ENCODE measurements at places on chromosomes 4 and X.

GRCh38 chr4:99088023-99088449 is 552 bp downstream of the ADH5 start:
- DNase-seq, result no peak

- DNase-seq, result no peak
These were observed 188.2 kb downstream of the GABRB1 start for GRCh38 chr4:47219586-47219985.

- no peak for DNase-seq
These were observed 86.7 kb upstream of the TRIM2 start for GRCh38 chr4:153117554-153117953.

DNA sequence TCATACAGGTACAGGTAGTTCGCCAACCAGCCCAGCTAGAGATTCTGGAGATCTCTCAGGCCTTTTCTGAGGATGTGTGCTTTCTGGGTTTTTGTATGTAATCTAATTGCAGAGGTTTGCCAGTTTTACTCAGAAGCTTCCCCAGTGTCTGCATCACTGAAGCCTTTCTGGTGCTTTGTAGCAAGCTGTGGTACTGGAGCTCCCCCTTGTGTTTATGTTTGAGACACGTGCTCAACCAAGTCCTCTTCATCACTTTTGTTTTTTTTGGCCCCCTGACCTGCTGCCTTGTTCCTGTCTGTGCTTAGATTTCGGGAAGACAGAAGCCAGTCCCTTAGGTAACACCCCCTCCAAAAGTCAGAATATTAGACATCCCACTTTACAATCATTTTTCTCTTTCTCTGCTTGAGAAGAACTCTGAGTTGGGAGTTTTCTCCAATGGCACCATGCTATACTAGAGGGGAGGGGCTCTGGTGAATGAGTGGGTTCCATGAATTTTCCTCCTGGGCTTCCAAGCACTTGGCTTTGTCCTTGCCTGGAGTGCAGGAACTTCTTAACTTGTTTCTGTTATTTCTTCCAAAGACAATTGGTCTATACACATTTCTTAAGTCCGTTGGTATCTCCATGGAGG is 128.4 kb upstream of the TBC1D9 start:
- DNase-seq, result no peak

DNA sequence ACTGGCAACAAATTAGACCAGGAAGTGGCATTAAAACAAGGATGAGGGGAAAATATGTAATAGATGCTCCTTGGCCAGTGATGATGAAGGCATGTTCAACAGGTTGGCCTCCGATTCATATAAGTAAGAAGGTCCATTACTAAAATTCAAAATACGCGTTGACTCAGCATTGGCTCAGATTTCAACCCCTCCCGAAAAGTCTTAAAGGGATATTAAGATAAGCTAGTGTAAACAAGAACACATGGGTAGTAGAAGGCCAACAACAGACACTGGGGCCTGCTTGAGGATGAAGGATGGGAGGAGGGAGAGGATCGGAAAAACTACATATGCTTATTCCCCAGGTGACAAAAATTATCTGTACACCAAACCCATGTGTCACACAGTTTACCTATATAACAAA is 19.1 kb upstream of the LAP3 start:
- no peak for DNase-seq

GRCh38 chr4:8908206-8908893 is 36.7 kb upstream of the HMX1 start:
- DNase-seq, result no peak

DNA sequence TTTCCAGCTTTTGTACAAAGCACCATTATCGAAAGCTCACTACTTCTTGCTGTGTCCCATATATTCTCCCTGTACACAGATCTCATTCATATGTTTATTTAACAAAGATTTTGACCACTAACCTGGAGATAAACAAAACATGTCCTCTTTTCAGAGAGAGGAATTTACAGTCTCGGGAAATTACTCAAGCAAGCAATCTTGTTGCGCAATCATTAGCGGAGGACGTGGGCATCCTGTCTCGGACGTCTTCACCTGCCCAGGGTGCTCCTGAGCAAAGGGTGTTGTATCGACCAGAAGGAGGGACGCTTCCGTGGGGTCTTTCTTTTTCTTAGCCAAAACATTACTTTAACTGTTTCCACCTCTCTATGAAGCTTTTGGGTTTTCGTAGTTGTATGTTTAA is 66.5 kb upstream of the CLCN4 start:
- DNase-seq, result no peak

DNA sequence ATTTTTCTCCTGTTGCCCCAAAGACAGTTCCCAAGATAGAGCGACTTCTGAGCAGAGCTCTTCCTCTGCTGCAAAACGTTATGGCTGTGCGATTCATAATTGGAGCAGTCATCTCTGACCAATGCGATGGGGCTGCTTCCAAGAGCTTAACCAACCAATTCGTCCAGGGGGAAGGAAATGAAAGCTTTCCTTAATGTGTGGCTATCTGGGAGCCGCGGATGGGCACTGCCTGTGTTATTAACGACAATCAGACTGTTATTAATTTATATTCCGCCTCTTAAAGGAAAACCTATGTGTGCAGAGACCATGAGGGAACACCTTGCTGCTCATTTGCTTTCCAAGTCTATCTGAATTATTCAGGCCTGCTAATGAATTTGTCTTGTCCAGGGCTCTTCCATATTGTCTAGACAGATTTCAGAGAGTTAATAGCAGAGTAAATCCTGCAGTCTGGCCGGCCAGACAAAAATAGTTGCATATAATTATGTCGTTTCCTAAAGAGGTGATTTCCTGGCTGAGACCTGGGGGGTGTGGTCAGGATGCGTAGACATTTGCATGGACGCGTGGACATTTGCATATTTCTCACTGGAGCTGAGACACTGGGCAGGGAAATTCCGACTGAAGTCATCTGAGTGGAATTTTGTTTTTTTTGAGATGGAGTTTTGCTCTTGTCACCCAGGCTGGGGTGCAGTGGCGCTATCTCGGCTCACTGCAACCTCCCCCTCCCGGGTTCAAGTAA is 135.4 kb downstream of the HMX1 start:
- no peak for DNase-seq

DNA sequence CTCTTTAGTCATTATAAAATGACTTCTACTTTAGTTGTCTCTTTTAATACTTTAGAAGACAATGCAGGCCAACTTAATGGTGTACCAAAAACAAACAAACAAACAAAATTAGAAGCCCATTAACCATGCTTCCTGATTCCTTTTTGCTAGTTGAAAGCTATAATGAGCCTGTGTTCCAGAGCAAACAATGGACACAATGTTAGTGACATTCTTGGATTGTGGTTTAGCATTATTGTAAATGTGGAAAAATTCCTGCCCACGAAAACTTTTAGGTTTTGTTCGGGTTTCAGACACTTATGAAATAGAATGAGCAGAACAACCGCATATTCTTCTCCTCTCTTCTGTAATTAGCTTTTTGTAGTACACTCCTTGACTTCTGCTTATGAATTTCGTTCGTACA is 1682.7 kb upstream of the PCDH7 start:
- no peak for DNase-seq

- DNase-seq, result no peak
These were observed 13.9 kb downstream of the SLC2A9 start for GRCh38 chr4:10007436-10007740.

GRCh38 chr4:6568148-6568547 is 6.8 kb upstream of the MAN2B2 start:
- no peak for DNase-seq

GRCh38 chr4:164060456-164060855 is 566.0 kb downstream of the TMA16 start:
- no peak for DNase-seq

GRCh38 chrX:56232221-56233082 is at the start of gene KLF8:
Gene KLF8, plus strand, starts transcription at chrX:56232356. Its CDS starts 979 bp downstream, at chrX:56233335.
- DNase-seq, result peak; percentile 23

GRCh38 chrX:18886344-18887161 is 97.4 kb downstream of the PHKA2 start:
- peak; percentile 46 for DNase-seq

GRCh38 chr4:133154725-133155124 is 5.6 kb downstream of the PCDH10 start:
- DNase-seq, result no peak

GRCh38 chrX:54564936-54565335 is 34.9 kb downstream of the GNL3L start:
- no peak for DNase-seq

- no peak for DNase-seq
These were observed 898.2 kb upstream of the AGA start for GRCh38 chr4:178340468-178340867.

DNA sequence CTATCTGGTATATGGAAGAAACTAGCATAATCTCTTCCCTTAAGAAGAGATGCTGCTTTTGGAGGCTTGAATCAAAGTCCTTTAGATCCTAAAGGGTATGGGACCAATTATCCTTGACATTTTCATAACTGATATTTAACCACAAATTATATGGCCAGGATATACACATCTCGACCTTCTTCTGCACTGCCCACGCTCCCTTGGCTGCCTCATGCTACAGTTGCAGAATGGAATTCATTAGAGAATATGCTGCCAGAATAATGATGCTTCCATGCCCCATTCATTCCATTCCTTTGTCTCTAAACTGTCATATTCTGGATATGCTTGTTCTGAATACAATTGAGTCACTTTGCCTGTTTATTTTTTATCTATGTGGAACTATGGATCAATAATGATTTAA is 157.1 kb upstream of the PACRGL start:
- DNase-seq, result no peak

DNA sequence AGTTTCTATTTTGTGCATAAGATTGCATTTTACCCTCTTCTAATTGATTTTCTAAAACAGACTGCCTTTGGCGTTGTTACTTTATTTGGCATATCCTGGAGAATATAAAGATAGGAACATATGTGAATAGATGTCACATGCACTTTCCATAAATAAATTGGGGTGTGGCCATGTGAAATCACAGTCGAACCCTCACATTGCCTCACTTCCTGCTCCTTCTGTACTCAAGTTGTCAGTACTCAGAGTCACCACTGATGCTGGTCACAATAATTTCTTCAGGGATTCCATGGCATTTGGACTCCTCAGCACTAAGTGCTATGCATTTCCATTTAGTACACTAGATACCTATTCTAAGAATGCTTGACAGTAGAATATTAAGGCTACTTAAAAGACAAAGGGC is 1.4 kb upstream of the EMCN start:
- DNase-seq, result no peak

DNA sequence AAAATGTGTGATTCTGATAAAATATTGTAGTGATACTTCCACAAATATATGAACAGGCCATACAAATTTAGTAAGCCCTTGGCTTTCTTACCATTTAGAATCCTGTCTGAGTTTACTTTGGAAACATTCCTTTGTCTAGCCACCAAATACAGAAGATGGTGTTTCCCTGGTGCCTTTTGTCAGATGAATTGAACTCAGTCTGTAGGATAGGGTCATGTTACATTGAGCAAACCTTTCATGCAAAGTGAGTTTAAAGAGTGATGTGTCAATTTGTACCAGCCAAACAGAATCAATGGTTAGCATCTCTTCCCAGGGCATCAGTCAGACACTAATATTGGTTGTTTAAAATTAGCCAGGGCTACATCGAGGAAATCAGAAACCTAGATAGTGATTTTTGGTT is 1443.4 kb downstream of the ARAP2 start:
- DNase-seq, result no peak

DNA sequence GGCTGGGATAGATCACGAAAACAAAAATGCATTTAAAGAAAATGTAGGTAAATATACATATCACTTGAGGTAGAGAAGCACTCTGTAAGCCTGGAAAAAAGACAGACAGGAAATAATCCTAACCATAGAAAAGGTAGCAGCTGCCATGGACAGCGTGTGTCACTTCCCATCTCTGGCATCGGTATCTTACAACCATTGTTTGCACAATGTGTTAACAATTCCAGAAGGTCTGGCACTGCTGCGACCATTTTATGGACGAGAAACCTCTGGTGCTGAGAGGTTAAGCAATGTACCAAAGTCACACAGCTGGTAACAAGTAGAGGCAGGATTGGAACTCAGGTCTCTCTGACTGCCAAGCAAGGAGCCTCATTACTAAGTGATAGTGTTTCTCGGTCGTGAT is 1.7 kb upstream of the MTNR1A start:
- no peak for DNase-seq

DNA sequence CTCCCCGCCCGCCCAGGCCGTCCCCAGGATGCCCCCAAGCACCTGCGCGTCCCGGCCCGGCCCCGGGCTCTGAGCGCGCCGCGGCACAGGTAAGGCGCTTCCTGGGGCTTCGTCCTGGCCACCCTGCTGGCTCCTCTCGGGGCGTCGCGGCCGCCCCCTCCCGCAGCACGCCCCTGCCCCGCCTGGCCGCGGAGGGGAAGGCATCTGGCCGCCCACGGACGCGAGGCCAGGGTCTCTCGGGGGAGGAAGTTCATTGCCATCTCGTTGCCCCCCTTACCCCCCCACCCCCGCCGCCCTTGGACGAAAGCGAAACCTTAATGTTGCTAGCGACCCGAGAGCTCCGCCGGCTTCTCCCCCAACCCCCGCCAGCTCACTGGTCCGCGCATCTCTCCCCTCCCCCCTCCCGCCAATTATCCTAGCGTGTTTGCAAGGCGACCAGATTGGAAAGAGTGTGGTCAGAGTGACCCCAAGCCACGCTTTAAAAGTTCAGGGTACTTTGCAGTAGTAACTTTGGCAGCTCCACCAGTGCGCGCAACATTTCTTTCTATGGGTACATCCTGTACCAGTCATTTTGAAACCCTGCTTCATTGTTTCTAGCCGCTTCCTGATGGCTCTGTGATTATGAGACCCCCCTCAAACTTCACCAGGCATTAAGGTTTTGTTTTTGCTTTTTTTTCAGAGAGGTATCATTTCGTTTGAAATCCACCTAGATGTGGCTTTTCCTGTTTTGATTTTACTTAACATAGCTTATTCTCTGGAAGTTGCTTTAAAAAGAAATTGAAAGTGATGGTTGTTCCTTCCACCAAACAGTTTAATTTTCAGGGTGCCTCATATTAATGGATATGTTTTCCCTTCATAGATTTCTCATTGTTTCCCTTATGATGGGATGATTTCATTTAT is 626 bp downstream of the TBC1D1 start:
- peak; percentile 60 for DNase-seq

DNA sequence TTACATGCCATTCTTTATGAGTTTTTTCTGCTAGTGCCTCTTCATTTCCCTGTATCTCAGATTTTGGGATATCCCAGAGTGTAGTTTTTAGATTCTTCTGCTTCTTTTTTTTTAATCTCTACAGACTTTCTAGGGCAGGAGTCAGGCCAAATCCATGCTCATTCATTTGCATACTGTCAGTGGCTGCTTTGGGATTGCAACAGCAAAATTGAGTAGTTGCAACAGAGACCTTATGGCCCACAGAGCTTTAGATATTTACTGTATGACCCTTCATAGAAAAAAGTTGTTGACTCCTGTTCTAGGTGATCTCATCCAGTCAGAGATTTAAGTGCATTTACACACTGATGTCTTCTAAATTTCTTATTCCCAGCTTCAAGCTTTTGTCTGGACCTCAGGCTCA is 35.3 kb downstream of the ARFIP1 start:
- DNase-seq, result no peak

DNA sequence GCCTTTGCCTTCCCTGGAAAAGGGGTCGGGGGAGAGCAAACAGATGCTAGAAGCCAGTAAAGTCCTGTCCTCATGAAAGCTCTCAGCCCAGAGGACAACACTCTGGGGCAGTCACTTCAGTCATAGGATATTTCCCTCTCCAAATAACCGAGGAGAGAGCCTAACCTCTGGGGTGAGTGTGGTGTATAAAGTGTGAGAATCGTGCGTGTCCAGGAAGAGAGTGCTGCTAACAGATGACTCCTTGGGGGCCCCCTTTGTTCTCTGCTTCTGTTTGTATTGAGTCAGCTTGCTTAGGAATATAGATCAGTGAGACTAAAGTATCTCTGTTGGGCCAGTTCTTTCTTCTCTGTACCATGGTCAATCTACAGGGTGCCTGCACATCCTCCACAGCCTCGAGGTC is 247.2 kb downstream of the PALLD start:
- no peak for DNase-seq
